GM12864 (cell line): ENCODE measurements at places on chromosomes 5 and 9.

DNA sequence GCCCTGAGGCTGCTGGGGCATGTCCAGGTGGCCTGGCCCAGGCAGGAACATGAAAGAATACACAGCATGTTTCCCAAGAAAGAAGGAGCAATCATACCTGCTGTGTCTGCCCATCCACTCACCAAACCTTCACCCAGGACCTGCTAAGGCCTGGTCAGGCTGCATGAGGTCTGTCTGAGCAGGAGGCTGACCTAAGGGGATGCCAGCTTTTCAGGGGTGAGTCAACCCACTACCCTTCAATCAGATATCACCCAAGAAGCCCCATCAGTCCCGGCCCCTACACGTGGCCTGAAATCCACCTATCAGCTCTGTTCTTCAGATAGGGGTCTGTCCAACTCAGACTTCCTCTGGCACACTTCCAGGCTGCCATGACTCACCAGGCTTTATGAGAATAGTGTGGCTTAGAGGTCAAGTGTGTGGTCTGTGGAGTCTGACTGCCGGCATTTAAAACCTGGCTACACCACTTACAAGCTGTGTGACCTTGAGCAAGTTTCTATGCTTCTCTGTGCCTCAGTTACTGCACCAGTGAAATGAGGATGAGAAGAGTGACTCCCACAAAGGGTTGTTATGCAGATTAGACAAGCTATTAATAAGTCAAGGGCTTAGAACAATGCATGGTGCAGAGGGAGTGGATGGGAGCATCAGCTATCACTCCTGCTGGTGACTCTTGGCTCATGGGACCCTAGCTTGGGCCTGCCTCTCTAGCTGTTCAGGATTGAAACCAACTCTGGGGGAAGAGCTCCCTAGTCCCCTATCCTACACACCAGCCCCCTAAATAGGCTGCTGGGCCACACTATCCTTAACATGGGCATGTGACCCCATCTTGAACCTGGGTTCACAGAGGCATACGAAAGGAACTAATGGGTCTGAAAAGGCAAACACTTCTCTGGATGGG lies 130.3 kb downstream of the PAX5 start:
- DNase-seq, result peak; percentile 24

DNA sequence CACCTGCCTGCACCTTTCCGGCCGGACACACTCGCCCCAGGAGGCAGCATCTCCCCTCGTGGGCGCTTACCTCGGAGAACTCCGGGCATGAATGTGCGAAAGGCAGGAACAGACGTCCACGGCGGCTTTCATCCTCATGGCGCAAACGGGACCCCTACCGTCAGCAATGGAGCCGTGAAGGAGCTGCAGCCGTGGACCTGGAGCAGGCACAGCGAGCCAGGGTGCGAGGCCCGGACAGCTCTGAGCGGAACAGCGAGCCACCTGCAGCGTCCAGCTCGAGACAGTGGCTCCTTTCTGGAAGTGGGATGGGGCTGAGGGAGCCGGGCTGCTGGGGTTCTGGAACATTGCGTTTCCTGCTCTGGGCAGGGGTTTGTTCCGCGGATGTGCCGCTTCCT lies 7.8 kb upstream of the SLC6A19 start:
- DNase-seq, result no peak

DNA sequence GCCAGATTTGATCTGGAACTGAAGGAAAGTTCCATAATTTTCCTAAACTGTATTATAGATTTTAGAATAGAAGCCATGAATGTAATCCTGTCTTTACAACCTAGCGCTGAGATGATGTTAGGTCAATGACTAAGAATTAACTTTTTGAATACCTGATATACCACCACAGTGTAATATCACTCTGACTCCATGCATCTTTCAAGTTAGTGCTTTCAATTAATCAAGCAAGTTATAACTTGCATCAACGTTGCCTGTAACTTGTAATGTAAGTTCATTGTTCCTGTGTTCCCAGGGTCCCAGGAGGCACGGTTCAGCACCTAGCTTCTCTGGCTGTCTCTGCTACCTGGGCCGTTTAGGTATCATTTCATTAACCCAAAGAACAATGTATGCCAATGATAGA lies 139.3 kb downstream of the CSNK1G3 start:
- DNase-seq, result no peak

- DNase-seq, result no peak
Measured at GRCh38 chr9:72575666-72576065, 54.3 kb downstream of the TMC1 start.

- no peak for DNase-seq
Measured at GRCh38 chr5:43207601-43208000, 15.6 kb downstream of the NIM1K start.

DNA sequence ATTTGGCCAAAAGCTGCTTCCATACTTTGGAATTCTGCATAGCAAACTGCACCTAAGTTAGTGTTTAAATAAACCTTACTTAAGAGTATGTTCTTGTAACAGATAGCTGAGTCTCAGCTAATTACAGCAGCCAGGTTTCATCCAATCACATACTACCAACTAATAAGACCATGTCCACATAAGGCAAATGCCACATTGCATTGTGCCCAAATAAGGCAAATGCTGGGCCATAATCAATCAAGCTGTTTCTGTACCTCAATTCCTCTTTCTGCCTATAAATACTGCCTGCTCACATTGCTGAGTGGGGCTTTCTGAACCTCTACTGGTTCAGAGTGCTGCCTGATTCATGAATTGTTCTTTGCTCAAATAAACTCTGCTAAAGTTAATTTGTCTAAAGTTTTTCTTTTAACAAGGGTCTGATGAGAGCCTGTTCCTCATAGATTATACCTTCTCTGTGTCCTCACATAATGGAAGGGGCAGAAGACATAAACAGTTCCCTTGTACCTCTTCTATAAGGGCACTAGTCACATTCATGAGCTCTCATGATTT lies 4.4 kb upstream of the OXCT1 start:
- DNase-seq, result no peak

- DNase-seq, result no peak
Measured at GRCh38 chr5:134547999-134548658, 22.7 kb downstream of the JADE2 start.

GRCh38 chr9:7338586-7339281 lies 460.8 kb downstream of the DMAC1 start:
- no peak for DNase-seq

DNA sequence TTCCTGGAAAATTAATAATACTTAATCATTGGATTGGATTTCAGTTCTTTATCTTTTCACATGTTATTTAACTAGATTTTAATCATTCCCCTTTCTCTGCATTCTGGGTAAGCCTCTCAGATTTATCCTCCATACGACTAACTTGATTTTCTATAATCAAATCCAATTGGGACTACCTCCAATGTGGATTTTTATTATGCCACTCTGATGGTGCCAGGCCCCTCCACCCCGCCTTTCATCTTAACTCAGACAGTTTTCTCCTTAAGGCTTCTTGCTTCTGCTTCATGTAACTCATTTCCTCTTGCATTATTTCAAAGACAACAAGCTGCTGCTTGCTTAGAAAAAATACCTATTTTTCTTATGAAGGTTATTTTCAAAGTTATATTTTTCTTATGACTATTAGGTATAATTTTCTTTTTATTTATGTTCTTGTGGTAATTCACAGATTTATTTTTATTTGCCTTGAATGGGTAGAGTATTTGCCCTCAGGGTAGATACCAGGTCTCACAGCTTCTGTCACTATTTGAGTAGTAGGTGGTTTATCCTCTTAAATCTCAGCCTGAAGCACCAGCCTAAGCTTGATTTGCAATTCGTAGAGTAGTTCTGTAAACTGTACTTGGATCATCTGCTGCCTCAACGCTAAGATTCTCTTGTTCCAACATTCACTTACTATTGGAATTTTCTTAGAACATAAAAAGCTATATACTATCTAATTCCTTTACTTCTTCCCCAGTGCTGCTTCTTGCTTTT lies 659.0 kb upstream of the ARRDC3 start:
- no peak for DNase-seq

GRCh38 chr5:61401726-61402125 lies 69.7 kb downstream of the ZSWIM6 start:
- no peak for DNase-seq

GRCh38 chr9:92634712-92635605 lies 35.0 kb downstream of the IPPK start:
- DNase-seq, result peak; percentile 31

GRCh38 chr9:12748954-12749353 lies 25.9 kb upstream of the LURAP1L start:
- no peak for DNase-seq

- peak; percentile 31 for DNase-seq
Measured at GRCh38 chr9:93612796-93613154, 36.4 kb downstream of the PHF2 start.

GRCh38 chr5:121873409-121873808 lies 21.7 kb downstream of the FTMT start:
- no peak for DNase-seq

DNA sequence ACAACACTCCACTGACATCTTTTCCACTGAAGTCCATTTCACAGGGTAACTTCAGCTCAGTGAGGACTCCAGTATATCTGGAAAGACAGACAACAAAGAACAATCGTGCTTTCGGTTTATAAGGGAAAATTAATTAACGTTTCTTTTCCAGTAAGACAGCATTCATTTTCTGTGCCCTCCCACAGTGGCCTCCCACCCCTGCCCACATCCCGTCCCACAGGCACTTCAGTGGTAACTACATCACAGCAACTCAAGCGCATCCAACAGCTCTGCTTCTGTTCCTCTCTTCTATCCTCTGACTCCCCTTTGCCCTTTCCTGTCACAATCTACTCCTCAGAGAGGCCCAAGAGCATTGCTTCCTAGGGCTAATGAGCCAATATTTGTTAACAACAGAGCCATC lies 40.3 kb downstream of the GLDC start:
- peak; percentile 25 for DNase-seq

GRCh38 chr5:118146824-118147223 lies 841.5 kb downstream of the DTWD2 start:
- no peak for DNase-seq

DNA sequence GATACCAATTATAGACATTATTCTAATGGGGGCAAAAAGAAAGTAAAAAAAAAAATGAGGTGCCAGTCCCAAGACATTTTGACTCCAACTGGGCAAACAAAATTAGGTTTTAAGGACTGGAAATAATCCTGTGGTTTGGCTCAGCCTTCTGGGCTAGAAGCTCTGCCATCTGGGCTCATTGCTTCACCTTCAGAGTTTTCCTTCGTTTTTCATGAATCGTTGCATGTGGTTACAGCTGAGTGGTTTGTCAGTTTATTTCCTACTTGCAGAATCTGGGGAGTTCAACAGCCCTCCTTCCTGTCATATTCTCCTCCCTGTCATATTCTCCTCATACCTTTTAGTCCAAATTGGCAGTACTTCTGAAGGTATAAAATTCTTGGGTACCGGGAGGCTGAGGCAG lies 12.0 kb downstream of the UGT3A2 start:
- DNase-seq, result no peak

- no peak for DNase-seq
Measured at GRCh38 chr9:124840300-124840833, 12.9 kb upstream of the WDR38 start.

DNA sequence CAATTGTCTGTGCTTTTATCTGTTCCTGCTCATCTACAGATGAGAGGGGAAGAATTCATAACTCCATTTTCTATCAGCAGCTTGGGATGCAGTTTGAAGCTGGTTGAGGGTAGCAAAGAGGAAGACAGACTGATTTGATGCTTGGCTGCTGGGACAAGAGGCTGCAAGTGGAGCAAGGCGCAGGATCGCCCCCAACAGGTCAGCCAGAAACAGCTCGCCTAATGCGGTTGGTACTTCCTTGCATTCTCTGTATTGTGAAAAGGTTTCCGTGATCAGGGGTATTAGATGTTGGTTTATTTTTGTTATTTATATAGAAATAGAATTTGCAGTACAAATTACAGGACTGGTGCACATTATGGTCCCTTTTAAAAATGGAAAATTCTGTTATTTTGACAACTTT lies 40.6 kb downstream of the ZNF883 start:
- no peak for DNase-seq

- DNase-seq, result no peak
Measured at GRCh38 chr5:174356536-174356935, 311.0 kb downstream of the NSG2 start.

- DNase-seq, result no peak
Measured at GRCh38 chr5:179459771-179460170, 90.6 kb upstream of the RUFY1 start.

- DNase-seq, result peak; percentile 4
Measured at GRCh38 chr9:17531642-17532254, 47.1 kb upstream of the SH3GL2 start.

- DNase-seq, result no peak
Measured at GRCh38 chr5:129904667-129905472, 605 bp downstream of the CHSY3 start.

DNA sequence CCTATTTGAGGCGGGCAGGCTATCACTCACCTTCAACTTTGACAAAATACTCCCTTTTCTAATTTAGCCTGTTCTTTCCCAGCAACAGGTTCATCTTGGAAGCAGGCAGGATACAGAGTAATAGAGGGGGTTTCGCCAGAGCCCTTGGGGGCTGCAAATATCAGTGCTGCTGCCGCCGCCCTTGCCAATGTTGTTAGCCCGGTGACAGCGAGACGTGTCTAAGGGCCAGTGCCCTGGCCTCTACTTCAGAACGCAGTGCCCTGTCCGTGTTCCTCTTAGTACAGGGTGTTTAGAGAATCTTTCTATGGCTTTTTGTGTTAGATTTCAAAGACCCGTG lies 703 bp downstream of the FAM120AOS start:
- no peak for DNase-seq

DNA sequence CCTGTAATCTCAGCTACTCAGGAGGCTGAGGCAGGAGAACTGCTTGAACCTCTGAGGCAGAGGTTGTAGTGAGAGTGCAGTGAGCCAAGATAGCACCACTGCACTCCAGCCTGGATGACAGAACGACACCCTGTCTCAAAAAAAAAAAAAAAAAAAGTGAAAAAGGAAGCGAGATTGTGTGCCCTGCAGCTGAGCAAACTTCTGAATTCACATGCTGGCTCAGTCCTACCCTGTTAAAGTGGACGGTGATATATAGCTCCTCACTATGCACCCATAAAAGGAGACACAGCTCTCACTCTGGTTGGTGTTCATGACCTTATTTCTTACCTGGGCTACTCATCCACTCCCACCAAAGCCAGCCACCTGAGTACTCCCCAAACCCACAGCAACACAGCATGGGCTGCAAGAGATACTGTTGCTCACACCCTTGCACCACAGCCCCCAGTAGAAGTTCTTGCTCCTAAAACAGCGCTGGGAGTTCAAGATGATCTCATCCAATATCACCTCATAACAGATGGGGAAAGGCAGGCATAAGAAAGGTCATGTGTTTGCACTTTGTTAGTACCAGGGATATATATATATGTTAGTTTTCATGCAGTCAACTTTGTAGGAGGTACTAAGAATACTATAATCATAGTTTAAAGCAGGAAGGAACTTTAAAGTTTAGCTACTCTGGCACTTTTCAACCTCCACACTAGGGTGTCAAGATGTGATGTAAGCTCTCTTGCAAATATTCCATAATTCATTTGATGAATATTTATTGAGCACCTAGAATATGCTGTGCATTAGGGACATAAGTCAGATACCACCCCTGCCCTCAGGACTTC lies 4.0 kb downstream of the TTLL11 start:
- DNase-seq, result no peak

GRCh38 chr9:113163001-113163400 lies 12.2 kb downstream of the SLC31A2 start:
- DNase-seq, result no peak
